Activated B cell treated with CpG ODN at 0.5 μM for 24 hours (primary cell): ENCODE measurements at places on chromosomes 4 and X. TPM values are rescaled to one million over a fixed set of nuclear protein-coding genes. Genes with fewer than 3 reads are reported as not detected.

Gene C4orf50
- total RNA-seq: 0.02 TPM in 1 of 2 replicates, not detected in the other

Gene CDS1
- total RNA-seq: 0.16 TPM in 1 of 2 replicates, not detected in the other

Gene XKRX
- 2.0 and 2.2 TPM in 2 replicates for total RNA-seq

Gene CSAG2
- not detected in 2 replicates for total RNA-seq

Gene NLGN3
- total RNA-seq: 0.46 and 0.67 TPM in 2 replicates

Gene TBC1D25
- total RNA-seq: 16.4 and 19.4 TPM in 2 replicates

Gene VCX2
- total RNA-seq: not detected in 2 replicates

Gene PHEX
- 0.27 and 0.49 TPM in 2 replicates for total RNA-seq
